ENCODE measurements at places on chromosomes 4 and X.
A peak's percentile ranks its signal among the peaks of the same experiment; 100 is the strongest.

GRCh38 chrX:9374555-9374954, 90.3 kb upstream of the TBL1X start:
- DNase-seq = no peak

- DNase-seq = no peak
These were observed 81.4 kb downstream of the ZAR1 start for GRCh38 chr4:48571471-48571870.

DNA sequence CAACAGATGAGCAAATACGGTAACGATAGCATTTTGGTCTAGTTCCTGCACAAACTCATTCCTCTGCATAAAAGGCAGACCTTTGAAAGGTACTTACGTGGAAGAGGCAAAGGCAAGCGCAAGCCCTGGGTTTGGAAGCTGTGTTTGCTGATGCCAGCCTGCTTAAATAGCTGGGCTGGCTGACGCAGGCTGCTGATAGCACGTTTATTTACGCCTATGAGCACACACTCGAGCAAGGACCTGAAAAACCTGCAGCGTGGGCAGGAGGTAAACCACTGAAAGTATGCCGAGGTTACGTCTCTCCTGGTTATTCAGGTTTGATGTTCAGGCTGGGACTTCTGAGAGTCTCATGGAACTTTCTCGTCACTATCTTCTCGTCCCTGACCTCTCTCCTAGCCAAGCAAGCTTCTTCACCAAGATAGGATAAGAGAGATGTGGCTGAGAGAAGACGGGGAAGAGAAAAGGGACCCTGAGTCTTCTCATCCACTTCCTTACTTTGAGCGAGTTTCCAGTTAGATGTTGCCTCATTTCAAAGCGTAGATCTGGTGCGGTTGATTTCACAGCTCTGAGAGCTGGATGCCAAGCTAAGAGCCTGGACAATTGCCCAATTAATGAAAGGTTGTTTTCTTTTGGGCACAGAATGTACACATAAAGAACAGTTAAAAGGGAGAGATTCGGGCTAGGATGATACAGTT, at the start of gene HOPX:
HOPX (minus strand) TSS at position 139 of the 695 bp plus-strand sequence. CDS start 23,480 bp downstream, outside the sequence.
- peak; percentile 24 for DNase-seq

DNA sequence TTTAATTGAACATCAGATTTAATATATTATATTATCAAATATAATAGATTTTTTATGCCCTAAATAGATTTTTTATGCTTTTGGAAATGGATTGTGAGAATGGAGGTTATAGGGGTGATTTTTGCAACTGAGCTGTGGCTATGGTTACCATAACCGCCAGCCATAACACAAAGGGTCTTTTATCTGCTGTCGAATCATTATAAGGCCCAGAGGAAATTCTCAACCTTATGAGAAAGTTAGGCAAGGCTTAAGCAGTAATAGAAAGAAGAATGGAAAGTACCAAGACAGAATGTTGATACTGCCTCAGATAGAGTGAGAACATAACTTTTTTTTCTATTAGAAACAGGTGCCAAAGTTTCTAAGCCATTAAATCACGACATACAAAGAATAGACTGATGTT, 26.3 kb upstream of the CXCL6 start:
- DNase-seq = no peak

GRCh38 chrX:40866893-40867292, 131.6 kb upstream of the MED14 start:
- DNase-seq = no peak

DNA sequence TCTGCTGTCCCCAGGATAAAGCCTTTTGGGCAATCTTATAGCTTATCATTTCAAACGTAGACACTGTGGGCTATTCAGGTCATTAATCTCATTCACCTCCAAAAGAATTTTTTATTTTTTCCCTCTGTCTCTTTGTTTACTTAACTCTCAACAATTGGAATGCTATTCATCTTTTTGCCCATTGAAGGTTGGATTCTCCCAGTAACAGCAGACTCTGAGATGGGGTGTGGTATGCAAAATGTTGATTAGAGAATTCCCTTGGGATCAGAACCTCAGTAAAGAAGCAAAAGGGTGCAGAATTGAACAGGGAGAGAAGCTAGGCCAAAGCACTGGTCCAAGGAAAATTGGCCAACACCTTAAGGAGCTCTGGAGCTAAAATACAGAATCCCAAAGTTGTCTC, 60.4 kb downstream of the CAMK2D start:
- DNase-seq = no peak

- DNase-seq = no peak
These were observed 54.2 kb downstream of the MSX1 start for GRCh38 chr4:4913628-4914027.

DNA sequence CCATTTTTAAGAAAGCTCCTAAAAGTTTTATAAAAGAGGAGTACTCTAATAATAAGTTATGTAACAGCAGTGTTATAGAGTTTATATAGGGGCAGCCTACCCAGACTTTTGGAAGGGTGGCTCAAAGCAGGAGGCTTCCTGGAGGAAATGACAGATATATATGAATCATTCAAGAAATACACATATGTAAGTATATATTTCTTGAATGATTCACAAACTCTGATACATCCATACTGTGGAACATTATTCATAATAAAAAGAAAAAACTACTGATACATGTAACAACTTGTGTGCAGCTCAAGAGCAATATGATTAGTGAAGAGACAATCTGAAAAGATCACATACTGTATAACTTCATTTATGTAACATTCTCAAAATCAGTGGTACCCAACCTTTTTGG, 166.2 kb downstream of the WDFY3 start:
- no peak for DNase-seq

DNA sequence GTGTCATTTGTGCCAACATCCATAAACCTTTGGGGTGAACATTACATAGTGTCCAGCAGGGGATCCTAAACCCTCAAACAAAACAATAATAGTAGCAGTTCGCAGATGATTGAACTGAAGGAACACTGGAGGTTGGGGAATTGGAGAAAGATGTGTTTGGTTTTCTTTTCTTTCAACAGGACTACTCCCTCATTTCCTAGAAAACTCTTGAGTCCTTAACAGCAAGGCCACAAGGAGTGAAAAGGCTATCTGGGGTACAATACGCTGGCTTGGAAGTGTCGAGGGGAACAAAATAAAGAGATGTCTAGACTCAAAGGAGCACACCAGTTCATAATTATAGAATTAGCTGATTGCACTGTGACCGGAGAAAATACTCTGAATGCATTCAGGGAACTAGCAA, 72.1 kb downstream of the IDS start:
- no peak for DNase-seq

GRCh38 chrX:19075754-19076153, 46.5 kb downstream of the ADGRG2 start:
- no peak for DNase-seq

GRCh38 chrX:2609431-2610238, 81.5 kb upstream of the CD99 start:
- DNase-seq = no peak

Data from CD4-positive, alpha-beta T cell treated with Interleukin-6 for 4 hours (primary cell).